Left ventricle myocardium superior (tissue), 1 donor: ENCODE measurements at places on chromosomes 2 and 18. TPM values are rescaled to one million over a fixed set of nuclear protein-coding genes. Genes with fewer than 3 reads are reported as not detected.

- no peak for DNase-seq
Measured at GRCh38 chr18:59861963-59862819, 37.6 kb upstream of the PMAIP1 start.

The CENPA gene
- not detected for total RNA-seq

DNA sequence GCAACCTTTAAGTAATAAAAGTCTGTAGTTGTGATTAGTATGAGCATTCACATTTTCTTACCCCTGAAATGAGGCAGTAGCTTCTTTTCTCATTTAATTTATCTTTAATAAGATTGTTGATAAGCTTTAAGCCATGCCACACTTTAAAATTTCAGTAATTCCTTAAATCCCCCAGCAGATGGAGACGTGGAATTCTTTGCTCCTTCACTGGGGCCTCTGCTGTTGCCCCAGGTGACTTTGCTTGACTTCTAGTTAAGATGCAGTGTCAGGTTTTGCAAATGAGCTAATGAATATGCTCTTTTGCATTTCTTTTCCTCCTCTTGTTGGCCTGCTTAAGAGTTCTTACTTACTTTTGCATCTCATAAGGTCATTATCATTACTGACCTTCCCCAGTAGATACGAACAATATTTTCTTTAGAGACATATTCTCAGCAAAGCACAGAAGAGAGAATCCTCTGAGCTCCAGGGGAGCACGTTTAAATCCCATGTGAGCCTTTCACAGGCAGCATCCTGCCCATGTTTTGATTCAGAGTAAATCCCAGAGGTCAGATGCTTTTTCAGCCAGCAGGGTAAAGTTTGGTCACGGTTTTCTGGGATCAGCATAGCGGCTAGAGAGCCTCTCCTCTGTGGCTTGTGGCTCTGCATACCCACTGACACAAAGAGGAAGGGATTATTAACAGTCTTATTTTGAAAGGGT is 222.9 kb downstream of the PTPRM start:
- no peak for DNase-seq

The CIB4 gene
- total RNA-seq: not detected

GRCh38 chr18:3610813-3611212 is 160.8 kb downstream of the TGIF1 start:
- no peak for DNase-seq

DNA sequence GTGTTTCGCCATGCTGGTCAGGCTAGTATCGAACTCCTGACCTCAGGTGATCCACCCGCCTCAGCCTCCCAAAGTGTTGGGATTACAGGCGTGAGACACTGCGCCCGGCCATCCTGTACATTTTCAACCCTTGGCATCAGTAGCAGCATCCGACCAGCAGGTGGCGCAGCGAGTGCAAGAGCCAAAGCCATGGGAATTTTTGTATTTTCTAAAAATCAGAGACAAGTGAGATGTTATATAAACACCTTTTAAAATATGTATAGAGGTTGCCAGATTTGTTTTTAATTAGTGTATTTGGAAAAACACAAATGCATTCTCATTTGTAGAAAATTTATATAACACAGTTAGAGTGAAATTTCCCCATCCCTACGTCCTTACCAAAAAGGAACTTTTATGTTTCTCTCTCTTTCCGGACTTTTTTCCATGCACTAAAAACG is 36.8 kb downstream of the MOGAT1 start:
- peak; percentile 91 for DNase-seq

DNA sequence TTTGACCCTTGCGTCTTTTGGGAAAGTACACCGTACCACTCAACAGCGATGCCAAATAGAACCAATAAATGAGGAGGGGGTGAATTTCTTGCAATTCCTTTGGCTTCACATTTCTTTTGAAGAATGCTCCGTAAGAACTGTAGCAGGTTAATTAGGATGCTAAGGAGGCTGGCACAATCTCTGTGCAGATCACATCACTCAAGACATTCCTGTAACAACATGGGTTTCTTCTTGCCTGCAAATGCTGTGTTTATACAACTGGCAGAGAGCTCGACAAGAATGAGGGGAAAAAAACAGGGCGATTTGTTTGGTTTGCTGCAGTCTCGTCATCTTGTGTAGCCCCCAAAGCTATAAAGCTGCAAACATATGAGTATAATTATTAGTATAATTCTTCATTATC is 424.8 kb upstream of the DCC start:
- DNase-seq: no peak

The ABCG5 gene
- not detected for total RNA-seq

DNA sequence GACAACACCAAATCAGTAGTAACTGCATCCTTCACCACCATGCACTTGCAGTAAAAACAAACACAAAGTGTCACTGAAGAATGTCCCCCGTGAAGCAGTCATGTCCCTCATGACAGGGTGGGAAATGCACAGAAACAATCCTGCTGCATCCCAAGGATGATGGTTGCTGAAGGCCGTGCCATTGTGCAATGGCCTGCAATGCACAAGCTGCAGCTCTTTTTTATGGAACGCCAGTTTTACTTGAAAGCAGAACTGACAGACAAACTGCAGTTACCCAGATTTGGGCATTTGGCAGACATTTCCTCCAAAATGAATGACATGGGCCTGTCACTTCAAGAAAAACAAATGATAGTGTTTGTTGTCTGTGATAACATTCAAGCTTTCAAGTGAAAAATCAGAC is 2.4 kb upstream of the CHST10 start:
- DNase-seq: no peak

DNA sequence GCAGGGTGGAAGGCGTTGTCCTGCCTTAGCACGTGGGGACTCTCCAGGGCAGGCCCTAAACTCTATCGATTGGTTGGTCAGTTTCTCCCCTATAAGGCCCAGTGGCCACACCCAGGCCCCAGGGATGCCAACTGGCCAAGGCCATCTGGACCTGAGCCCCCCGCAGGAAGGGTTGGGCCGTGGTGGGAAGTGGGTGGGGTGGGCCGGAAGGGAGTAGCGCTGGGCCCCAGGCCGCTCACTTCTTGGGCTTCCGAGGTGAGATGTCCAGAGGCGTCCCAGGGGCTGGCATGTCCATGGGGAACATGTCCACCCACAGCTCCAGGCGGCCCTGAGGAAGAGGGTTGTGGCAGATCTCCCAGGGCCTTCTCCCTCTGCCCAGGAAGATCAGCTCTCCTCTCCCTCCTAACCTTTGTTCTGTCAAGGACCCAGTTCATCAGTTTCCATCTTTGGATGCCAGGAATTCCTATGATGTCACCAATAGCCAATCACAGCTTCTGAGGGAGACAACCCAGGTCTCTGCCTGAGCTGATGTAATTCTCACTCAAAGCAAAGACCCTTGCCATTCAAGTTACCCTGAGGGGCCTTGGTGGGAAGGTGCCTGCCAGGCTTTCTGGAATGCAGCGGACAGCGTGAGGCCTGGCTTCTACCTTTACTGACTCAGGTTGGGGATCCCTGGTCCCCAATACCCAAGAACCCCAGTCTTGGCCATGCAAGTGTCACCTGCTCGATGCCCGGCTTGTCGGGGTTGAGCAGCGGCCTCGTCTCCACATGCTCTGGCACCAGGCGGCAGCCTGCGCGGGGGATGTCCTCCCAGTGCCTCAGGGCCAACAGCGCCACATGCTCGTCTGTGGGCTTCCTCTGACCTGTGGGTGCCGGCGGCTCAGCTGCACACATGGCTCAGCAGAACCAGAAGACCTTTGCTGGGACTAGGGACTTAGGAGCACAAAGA is 14.4 kb downstream of the OTOF start:
- DNase-seq: no peak

The MPHOSPH10 gene
- total RNA-seq: 18.2 TPM

The SPR gene
- 55.8 TPM for total RNA-seq

- DNase-seq: no peak
Measured at GRCh38 chr2:30871440-30871839, 64.2 kb upstream of the CAPN13 start.

GRCh38 chr2:197121756-197122385 is 188.7 kb downstream of the ANKRD44 start:
- DNase-seq: no peak

DNA sequence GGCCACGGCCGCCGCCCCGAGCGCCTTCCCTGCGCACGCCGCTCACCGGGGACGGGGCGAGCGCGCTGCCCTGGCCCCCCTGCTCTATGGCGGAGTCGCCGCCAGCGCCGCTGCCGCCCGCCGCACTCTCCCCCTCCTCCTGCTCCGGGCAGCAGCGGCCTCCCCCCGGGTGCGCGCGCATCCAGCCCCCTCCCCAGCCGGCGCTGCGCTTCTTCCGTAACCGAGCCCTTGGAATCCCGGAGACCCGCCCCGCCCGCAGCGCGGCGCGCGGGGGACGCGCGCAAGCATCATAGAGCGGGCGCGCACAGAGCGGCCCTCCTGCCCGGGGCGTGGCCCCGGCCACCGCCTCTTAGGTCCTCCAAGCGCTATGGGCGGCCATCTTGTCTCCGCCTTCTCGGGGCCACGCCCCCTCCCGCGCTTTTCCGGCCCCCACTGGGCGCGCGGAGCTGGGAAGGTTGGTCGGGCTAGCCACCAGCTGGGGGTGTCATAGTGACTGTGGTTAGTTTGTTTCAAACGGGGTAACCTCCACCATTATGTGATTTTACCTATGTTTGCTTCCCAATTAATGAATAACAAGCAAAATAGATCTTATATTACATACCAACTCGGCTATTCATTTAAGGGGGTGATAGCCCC is at the start of gene MBD2:
Gene MBD2 (minus strand): TSS at position 291 of the 636 bp plus-strand sequence. CDS start 110 bp downstream, at position 181.
- DNase-seq: peak; percentile 98

DNA sequence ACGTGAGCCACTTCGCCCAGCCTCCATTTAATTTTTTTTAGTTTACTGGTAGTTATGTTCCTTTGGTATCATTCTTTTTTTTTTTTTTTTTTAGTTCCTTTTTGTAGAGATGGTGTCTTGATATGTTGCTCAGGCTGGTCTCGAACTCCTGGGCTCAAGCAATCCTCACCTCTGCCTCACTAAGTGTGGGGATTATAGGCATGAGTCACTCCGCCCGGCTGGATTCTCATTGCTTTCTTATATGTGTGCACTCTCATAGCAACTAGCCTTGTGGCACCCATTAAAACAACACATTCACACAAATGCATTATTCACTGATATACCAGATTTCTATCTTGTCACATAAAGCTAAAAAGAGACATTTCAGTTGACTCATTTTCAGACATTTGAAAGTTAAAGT is 4.2 kb downstream of the TTC27 start:
- DNase-seq: no peak

The IL18RAP gene
- 0.99 TPM for total RNA-seq

GRCh38 chr2:189548666-189549448 is 31.7 kb downstream of the SLC40A1 start:
- no peak for DNase-seq

DNA sequence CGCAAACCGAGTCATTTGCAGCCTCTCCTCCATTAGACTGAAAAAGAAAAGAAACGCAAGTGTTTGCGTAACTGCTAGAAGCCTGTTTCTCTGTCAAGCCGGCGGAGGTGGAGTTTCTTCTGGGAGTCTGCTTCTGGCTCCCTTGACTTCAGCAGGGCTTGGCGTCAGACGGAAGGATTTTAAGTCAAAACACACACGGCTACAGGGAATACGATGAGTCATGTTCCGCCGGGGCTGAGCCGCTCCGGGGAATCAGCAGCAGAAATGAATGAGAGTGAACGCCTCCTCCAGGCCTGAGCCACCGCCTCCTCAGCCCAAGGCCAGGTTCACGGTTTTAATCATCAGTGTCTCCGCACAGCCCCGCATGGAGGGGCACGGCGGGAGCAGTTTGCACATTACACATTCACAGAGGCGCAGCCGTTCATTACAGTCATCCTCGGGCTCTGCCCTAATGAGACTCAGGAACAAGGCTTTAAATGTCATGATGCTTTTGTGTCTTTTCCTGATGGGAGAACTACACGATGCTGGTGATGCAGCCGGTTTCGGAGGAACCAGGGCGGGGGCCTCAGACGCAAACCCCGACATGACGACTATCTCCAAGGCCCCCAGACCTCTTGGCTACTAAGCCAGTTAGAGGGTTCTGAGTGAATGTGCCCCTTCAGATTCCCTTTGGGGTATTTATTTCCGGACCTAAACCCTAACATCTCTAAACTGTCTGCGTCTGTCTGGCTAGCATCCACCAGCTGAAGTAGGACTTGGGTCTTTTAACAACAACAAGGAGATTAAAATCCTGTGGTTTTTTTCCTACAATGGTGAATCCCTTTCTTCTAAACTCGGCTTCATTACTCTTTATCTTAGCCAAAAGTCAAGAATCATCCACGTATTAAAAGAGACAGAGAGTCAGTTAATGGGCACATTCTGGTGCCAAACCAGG is 11.1 kb upstream of the SCG2 start:
- peak; percentile 77 for DNase-seq

The AMER3 gene
- not detected for total RNA-seq

- no peak for DNase-seq
Measured at GRCh38 chr18:61334491-61334850, 1.2 kb downstream of the CDH20 start.

The TXNDC2 gene
- total RNA-seq: not detected

DNA sequence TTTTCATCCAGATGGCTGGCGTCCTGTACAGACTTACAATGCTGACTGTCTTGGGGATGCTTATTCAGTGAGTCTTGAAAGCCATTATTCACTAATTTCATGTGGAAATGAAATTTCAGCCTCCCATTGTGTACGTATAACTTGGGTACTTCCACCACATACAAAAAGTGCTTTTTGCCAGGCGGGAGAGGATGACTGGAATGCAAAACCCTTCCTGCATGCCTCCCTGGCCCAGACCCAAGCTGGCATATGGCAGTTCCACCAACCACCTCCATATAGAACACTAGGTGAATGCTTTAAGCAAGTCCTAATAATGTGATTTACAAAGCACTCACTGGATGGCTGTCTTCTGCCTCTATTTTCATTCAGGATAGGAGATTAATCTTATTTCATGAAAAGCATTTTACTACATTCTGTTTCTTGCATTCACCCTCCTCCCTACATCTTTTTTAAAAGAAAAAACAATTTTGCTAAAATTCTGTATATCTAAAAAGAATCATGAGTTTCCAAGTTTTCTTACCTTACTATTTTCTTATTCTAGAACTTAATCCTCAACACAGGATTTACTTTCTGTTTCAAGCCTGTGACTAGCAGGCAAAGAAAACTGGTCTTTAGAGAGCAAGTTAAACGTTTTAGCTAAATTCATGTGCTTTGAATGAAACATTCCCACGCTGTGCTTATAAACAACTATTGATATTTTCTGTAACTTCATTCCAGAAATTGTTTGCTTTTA is 327.6 kb downstream of the NCKAP5 start:
- no peak for DNase-seq

DNA sequence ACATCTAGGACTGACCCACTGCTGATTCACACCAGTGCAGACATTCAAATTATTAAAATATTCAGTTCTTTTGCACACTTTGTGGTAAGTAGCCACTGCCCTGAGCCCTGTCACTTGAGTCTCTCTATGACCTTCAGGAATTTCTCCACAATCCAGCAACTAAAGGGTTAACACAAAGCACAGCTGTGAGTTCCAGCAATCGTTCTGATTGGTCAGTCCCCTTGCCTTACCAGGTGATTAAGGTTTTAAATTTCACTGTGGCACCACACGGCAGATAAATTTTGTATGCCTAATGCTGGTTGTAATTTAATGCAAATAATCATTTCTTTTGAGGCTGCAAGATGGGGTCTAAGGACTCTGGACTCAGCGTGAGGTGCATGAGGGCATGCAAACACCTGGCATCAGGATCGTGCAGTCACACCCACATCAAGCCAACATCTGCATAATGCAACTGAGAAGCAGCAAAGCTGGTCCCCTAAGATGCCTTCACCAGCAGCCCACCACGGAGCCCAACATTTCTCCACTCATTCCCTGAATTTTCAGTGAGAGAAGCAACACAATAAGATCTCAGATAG is 36.6 kb downstream of the SLC14A1 start:
- DNase-seq: no peak

GRCh38 chr18:31683968-31684278 is 458 bp downstream of the B4GALT6 start:
- no peak for DNase-seq
